Stimulated activated CD4-positive, alpha-beta T cell treated with anti-CD3 and anti-CD28 coated beads, Interleukin-1b, Interleukin-23, amount 100 ng/mL, for 1 hour (primary cell): ENCODE measurements at places on chromosomes 13 and 19.

DNA sequence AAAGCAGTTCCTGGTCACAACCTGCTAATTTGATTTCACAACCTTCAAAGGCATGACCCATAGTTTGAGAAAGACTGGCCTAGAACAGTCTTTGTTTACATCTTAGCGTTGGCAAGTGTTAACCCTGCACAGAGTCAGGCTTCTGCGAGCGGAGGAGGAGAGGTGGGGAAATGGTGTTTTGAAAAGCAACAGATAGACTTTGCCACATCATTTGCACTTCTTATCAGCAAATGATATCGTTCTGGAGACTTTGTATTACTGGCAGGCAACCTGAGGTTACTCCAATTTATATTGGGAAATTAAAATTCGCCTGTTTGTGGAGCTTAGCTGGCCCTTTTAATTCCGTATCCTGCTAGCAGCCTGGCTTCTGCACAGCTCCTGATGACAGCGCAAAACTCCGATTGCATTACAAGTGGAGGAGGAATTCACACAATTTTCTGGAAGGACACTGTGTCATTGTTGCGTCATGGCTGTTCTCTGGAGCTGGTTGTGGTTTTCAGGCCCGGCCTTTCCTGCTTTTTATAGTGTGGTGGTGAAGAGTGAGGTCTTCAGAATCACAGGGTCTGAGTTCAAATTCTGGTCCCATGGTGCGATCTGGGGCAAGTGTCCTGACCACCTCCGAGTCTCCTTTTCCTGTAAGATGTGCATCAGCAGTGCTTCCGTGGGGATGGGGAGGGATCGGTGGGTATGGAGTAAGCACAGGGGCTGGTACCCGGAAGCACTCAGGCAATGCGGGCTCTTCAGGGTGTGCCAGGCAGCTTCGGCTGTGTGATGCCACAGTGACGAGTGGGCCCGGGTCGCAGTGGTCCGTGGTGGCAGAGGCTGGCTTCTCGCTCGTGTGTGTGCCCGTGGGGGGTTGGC lies 49.1 kb upstream of the EHD2 start:
- DNase-seq = no peak

GRCh38 chr13:94056362-94056990 lies 423.0 kb downstream of the DCT start:
- no peak for DNase-seq

DNA sequence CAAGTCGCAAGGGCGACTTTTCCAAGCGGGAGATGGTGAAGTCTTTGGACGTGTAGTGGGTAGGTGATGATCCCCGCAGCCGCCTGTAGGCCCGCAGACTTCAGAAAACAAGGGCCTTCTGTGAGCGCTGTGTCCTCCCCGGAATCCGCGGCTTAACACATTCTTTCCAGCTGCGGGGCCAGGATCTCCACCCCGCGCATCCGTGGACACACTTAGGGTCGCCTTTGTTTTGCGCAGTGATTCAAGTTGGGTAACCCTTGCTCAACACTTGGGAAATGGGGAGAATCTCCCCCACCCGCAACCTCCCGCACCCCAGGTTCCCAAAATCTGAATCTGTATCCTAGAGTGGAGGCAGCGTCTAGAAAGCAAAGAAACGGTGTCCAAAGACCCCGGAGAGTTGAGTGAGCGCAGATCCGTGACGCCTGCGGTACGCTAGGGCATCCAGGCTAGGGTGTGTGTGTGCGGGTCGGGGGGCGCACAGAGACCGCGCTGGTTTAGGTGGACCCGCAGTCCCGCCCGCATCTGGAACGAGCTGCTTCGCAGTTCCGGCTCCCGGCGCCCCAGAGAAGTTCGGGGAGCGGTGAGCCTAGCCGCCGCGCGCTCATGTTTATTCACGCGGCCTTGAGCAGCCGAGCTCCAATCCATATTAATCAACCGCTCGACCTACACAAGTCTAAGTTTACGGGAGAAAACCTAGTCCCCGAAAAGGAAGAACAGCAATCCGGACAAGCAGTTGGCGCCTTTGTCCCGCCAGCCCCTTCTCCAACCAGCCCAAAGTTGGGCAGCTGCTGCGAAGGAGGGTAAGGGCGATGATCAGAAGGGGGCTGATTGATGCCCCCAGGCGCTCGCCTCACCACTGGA lies 9.9 kb downstream of the SOX21 start:
- no peak for DNase-seq

- no peak for DNase-seq
Measured at GRCh38 chr13:89571676-89572075, 1775.8 kb upstream of the MIR17HG start.

GRCh38 chr13:90185734-90186133 lies 1161.8 kb upstream of the MIR17HG start:
- DNase-seq = no peak

GRCh38 chr19:41409288-41409687 lies 11.7 kb downstream of the BCKDHA start:
- no peak for DNase-seq

DNA sequence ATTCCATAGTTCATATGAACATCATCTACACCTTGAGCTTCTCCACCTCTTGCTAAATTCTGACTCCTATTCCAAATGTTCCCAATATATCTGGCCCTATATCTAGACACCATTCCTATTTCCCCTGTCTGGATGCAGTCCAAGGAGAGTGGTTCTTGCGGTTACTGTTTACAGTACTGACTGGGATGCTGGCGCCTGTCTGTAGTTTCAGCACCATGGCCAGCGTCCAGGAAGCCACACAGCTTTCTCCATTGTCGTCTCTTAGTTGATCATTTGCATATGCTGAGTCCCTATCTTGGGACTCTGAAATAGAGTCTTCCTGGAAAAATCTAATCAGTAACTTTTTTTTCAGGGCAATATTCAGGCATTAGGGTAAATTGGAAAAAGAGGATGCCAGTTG lies 14.9 kb downstream of the LAIR2 start:
- no peak for DNase-seq

GRCh38 chr19:39709026-39709872 lies 5.0 kb downstream of the LGALS14 start:
- DNase-seq = no peak
